ENCODE measurements at places on chromosomes 5 and 9.

DNA sequence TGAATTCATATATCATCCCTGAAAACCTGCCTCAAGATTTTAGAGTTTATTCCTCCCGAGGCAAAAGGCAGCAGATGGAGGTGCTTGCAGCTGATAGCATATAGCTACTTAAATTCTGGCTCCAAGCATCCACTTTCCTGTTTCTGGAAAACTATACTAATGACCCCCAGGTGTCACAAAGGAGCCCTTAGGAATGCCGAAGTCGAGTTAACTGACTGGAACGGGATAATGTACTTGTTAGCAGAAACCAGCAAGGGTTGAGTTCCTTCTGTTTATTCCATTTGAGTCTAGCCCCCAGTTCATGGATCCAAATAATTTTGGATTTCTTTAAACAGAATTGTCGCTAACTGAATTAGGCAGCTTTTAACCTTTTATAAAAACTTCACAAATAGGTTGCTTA is 44.5 kb downstream of the PTTG1 start:
- no peak for DNase-seq

DNA sequence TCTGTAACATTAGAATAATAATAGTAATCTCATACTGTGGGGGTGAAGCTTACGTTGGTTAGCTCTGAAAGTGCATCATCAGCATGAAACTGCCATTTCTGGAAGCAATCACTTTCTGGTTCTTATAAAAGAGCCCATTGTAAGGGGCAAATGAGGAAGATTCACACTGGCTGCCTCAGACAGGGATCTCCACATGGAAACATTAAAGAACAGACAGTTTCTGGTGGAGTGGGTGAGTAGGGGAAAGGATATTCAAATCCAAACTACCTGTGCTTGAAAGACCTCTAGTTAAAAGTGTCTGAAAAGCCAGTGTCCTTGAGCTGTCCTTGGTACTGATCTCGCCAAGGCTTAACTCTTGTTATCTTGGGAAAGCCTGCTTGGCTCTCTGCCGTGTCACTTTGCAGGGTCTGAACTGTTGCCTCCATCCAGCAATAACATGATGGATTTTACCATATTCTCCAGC is 19.1 kb upstream of the SLC31A2 start:
- DNase-seq, result no peak

DNA sequence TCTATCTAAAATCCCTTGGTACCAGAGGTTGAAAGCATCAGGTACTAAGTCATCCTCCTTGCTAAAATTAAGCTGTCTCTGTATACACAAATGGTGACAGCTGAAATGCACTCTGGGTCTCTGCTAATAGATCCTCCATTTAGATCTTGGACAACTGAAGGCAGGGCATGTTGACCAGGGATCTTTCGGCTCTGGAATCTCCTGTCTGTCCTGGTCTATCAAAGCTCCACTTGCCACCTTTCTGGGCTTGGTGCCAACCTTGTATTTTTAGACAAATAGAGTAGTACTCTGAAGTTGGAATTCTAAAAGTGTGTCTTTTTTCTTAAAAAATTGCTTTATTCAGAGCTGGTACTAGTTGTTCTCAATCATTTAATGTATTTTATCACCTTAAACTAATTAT is 135.2 kb upstream of the HMHB1 start:
- DNase-seq, result no peak

- DNase-seq, result no peak
These were observed 86.1 kb downstream of the SMIM23 start for GRCh38 chr5:171871711-171872110.

DNA sequence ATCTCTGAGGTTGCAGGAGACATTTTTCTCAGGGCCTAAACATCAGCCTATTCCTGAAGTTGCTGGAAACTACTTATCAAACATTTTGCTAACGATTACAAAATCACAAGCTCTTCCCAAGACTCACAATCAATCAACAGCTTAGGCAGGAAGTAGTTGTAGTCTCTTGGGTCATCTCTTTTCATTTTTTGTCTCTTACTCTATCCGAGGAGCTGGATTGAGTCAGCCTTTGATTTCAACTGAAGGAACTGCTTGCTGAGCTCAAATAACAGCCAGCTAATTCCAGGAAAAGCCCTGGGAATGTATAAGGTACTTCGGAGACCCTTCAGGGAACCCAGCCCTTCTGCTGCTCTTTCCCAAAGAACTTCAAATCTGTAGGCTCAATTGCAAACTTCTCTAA is 398.9 kb downstream of the PLK2 start:
- DNase-seq, result no peak
